Activated CD8-positive, alpha-beta T cell treated with anti-CD3 and anti-CD28 coated beads for 36 hours (primary cell): ENCODE measurements at places on chromosomes 5 and 9. TPM values are rescaled to one million over a fixed set of nuclear protein-coding genes. Genes with fewer than 3 reads are reported as not detected.
A peak's percentile ranks its signal among the peaks of the same experiment; 100 is the strongest.

DNA sequence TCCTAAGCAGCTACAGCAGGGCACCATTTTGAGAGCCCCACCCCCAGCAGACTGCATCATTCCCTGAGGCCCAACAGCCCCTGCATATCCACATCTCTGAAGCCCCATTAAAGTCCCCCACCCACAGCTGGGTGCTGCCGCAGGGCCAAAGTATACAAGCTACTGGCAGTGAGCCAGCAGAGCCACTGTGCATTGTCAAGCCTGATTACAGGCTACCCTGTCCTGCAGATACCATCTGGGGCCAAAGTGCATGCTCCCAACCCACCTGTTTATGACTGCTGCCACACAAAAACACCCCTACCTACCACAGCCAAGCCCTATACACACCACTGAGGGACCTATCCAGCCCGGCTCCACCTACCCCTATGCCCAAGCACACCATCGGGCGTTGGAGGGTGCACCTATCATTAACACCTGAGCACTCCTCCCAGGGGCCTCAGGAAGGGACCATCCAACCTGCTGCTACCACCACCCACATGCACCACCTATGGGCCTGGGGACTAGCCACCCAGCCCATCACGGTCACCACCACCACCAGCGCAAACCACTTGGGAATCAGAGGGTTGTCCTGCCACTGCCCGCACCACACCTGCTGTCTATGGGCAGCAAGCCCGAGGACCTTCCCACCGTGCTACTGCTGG lies 105.0 kb downstream of the PLPP1 start:
- no peak for DNase-seq

GRCh38 chr5:9265441-9266287 lies 280.2 kb downstream of the SEMA5A start:
- no peak for DNase-seq

GRCh38 chr5:136086783-136087566 lies 45.7 kb upstream of the SMAD5 start:
- DNase-seq = no peak

DNA sequence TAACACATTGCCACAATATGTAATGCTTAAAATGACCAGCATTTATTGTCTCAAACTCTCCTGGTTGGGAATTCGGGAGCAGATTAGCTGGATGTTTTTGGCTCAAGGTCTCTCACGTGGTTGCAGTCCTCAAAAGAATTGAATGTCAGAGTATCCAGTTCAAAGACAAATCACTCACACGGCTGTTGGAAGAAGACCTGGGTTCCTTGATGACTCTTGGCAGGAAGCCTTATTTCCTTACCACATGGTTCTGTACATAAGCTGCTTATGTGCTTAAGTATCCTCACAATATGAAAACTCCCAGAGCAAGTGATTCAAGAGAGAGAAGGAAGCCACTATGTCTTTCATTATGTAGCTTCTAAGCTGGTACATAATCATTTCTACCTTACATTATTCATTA lies 230.3 kb upstream of the PTPRD start:
- no peak for DNase-seq

GRCh38 chr5:148799737-148800527 lies 26.5 kb upstream of the ADRB2 start:
- DNase-seq = peak; percentile 32

TDRD7 gene
- 4.0 TPM for total RNA-seq
